ENCODE measurements at places on chromosomes 6 and 20.

GRCh38 chr6:44373051-44373450, 14.5 kb upstream of the CDC5L start:
- DNase-seq: no peak

DNA sequence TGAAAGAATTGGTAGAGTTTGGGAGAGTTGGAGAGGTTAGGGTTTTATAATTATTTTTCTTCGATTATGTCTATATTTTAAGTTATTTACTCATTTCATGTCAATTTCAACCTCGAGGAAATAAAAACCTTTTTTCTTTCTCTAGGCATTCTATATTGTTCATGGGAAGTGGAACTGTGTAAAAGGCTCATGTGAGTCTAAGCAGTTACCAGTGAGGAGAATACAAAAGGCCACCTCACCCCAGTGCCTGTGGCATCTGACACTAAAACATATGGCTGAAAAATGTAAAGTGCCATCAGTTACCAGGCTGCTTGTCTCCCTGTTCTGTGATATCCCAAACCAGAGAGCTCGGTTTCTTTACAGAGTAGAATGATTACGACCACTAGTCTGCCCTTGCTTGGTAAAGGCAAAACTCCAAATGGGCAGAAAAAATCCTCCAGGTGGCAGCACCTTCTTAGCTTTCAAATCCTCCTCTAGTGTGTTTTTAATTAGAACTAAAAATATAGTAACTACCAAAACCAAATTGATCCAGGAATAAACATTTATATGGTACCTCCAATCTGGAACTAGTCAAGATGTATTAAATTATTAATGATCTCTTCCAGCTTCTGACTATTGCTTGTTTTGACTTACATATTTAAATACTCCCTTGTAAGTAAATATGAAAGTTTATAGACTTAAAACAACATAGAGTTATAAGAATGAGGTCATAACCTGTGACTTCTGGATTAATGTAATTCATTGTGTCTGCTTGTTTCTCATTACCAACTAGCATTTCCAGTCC, 122.6 kb upstream of the MCHR2 start:
- DNase-seq: peak; percentile 86

DNA sequence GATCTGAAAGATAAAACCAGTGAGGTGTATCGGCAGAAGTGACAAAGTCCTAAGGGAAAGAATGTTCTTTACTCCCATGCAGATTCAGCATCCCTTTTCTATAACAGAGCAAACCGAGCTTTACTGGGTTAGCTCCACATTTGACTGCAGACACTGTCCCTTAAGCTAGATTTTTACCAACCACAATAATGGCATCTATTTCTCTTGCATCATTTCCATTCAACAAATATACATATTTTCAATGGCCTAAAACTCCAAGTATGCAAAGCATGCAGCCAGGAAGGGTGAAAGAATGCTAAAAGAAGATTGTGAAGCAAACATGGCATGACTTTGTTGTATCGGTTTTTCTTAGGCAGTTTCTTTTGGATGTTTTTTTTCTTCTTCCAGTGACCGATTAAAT, 255.4 kb downstream of the OGFRL1 start:
- DNase-seq: no peak

- no peak for DNase-seq
Measured at GRCh38 chr6:110566346-110567125, 90.1 kb upstream of the SLC22A16 start.

- no peak for DNase-seq
Measured at GRCh38 chr6:3329393-3330051, 70.8 kb downstream of the PSMG4 start.

GRCh38 chr6:136307351-136307750, 17.7 kb upstream of the BCLAF1 start:
- DNase-seq: peak; percentile 53

- DNase-seq: no peak
Measured at GRCh38 chr6:3108746-3109414, 9.6 kb upstream of the BPHL start.

DNA sequence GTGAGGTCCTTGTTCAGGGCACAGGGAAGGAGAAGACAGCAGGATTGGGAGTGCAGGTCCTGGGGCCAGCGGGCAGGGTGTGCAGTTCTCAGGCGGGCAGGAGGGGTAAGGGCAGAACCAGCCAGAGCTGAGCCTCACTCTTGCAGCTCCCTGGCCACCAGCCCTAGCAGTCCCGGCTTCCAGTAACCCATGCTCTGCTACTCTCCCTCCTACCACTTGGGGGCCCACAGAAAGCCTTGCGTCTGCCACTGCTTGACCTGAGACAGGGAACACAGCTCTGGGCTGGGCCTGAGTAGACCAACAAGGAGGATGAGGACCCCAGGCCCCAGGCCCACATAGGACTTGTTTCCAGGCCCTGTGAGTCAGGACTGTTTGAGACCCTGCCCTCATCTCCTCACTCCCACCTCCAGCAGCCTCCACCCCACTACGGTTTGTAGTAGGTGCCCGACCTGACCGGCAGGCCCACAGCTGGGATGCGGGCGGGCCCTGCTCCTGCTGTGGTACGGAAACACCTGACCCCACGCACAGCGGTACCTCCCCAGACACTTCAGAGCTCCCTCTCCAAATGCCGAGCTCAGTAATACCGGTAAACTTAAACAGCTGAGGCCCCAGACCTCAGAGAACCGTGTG, 39.2 kb downstream of the KCNK5 start:
- peak; percentile 3 for DNase-seq

GRCh38 chr6:36912586-36912985, 26.8 kb downstream of the C6orf89 start:
- no peak for DNase-seq
